ENCODE measurements at places on chromosomes 13 and 19. TPM values are rescaled to one million over a fixed set of nuclear protein-coding genes. Genes with fewer than 3 reads are reported as not detected.

Gene CEACAM19
- 3.1 TPM for total RNA-seq

DNA sequence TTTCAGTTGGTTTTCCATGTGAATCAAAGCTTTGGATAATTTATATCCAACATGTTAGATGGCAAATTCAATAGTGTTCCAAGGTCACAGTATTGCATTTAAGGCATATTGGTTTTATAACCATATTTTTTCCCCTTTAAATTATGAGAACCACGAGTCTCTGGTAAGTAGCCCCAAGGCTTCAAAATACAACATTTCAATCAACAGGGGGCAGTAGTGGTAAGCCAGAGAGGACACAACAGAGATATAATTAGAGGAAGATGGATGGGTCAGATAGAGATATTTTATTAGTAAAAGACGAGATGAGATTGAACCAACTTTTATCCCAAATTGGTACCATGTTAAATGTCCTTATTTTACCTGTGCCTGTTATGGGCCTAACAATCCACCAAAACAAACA, 53.1 kb downstream of the KL start:
- DNase-seq, result no peak

- no peak for DNase-seq
These were observed 68.8 kb downstream of the ARHGEF7 start for GRCh38 chr13:111183959-111184358.

DNA sequence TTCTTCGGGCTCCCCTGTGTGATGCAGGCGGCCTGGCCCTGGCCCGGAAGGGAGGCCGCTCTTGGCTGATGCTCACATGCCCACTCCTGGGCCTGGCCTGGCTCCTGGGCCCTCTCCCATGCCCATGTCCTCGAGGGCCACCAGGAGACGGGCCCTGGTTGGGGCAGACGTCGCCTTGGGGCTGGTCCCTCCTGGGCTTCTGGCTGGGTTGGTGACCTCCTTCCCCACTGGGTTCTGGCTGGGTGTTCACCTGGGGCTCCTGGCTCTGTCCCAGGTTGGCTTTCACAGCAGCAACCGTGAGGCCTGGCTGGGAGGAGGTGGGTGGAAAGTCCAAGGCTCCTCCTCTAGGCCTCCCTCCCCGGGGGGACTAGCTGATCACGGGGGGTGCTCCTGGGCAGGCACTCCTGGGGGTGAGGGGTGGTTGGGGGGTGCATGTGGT, 15.5 kb upstream of the SLC7A10 start:
- no peak for DNase-seq

DNA sequence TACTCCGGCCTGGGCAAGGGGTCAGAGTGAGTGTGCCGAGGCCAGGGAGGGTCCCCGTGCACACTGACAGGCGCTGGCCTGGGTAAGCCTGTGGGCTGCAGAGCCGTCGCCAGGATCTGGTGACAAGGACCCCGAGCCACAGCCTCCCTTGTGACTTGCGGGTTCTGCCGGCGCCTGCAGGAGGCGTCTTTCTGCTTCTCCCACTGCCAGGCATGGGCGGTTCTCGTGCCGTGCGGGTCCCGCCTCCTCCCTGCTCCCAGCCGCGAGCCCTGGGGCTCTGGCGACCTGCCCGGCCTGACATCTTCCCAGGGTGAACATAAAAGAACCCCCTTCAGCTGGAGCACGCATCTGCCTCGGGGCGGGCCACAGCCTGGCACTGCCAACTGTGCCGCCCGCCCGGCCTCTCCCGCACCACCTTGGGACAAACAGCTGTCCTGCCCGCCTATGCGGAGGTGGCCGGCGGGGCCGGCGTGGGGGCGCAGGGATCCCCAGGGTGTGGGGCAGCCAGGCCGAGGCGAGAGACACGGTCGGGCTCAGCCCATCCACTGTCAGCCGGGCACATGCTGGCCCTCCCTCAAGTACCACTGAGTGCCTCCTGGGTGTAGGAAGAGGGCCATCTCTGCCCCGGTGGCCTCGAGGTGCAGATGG, 1.5 kb upstream of the HCN2 start:
- no peak for DNase-seq

Gene ZNF547
- 3.5 TPM for total RNA-seq

- DNase-seq, result no peak
These were observed 1158.5 kb downstream of the PCDH9 start for GRCh38 chr13:66071608-66072007.

DNA sequence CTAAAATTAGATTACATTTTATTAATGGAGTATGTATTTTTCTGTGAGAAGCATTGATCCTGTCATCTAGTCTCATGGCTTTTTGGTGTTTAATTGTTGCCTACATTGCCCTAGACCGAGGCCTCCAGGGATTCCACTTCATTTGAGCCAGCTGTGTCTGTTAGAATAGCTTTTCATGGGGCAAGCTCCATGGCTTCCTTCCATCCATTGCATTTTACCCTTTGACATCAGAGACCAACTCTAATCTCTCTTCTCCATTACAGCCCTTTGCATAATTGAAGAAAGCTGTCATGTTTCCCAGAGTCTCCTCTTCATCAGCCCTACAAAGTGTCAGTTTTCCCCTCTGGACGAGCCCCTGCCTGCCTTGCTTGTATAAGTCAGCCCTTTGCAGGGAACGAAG, 70.6 kb downstream of the MTUS2 start:
- no peak for DNase-seq

GRCh38 chr19:58361900-58362271, 665 bp downstream of the ZNF497 start:
- no peak for DNase-seq

Gene CGB5
- not detected for total RNA-seq

GRCh38 chr19:38072776-38073750, 151.0 kb downstream of the DPF1 start:
- DNase-seq, result no peak

Gene BICRA
- total RNA-seq, result 12.6 TPM

Gene C5AR2
- total RNA-seq, result 1.1 TPM

DNA sequence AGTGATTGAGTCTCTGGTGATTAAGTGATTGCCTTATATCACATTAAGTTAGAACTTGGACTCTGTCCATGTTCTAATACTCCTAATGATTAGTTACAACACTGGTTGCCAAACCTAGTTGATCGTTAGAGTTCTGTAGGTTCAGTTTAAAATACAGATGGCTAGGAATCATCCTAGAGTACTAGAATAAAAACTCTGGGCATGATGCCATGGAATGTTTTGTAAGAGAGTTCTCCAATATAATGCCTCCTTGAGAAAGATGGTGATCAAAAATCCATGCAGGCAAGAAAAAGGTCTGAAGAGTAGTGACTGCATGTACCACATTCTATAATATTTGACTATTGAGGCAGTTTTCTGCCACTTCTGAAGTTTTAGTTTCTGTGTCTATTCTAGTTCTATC, 176.3 kb downstream of the GPC5 start:
- DNase-seq, result no peak

Gene SELENOV
- not detected for total RNA-seq

GRCh38 chr13:60986301-60986700, 429.3 kb downstream of the PCDH20 start:
- no peak for DNase-seq

DNA sequence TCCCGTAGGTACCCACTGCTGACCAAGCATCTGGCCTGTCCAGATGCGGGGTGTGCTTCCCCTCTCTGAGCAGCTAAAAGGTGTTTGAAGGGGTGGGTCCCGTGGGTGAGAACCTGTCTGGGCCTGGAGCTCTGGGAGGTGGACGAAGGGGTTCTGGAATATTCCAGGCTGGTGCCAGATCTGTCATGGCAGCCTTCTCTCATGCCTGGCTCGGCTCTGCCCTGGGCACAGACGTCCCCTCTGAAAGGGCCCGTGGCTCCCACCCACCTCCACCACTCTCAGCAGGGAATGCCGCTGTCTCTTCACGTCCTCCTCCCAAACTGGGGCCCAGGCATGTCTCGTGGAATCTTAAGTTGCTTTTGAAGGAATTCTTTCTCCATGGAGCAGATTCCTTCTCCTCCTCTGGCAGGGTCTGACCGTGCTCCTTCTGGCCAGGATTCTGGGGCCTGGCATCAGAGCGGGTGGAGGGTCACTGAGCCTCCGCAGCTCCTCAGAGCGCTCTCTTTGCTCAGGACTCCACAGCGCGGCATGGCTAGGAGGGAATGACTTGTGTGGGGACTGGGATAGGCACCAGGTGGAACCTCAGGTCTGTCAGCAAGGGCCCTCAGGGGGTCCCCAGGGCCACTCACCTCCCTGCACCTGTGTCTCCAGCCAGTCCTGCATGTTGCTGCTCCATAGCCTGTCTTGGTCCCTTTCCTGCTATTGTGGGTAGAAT, 5.9 kb upstream of the MCF2L start:
- DNase-seq, result no peak

DNA sequence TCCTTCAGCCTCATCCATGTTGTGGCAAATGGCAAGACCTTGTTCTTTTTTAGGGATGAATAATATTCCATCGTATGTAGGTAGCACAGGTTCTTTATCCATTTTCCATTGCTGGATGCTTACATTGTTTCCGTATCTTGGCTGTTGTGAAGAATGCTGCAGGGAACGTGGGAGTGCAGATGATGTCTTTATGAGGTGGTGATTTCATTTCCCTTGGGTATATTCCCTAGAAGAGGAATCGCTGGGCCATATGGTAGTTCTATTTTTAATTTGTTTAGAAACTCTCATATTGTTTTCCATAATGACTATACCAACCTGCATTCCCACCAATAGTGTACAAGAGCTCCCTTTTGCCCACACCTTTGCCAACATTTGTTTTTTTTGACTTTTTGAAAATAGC, 186.3 kb upstream of the TMTC4 start:
- DNase-seq, result no peak

DNA sequence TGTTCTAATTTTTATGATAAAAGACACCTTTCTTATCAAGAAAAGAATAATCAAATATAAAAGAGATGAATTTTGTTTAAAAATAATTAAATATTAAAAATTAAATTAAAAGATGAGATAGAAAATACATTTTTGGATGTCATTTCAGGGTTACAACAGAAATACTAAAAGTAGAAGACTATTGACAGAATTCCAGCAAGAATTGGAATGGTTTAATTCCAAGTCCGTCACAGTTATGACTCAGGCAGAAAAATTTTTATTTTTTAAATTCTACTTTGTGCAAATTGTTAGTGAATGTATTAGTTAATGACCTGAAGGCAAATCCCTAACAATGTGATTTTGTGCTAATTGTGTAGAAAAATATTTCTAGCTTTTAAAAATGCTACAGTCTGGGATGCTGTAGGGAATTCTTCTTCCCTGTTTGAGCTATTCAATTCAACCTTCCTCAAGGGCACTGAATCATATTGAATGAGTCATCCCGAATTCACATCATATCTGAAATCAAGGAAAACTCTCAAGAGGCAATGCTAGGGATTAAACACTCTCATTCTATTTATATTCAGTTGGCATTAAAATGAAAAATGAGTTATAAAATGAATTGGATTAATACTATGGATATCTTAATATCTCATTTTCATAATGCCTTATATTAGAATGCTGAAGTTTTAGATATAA, 633.5 kb upstream of the ATXN8OS start:
- no peak for DNase-seq

Gene ARHGAP33
- total RNA-seq, result 1.3 TPM

Gene GTF2F1
- total RNA-seq, result 33.0 TPM

Gene GTPBP3
- 6.0 TPM for total RNA-seq

Gene STAP2
- total RNA-seq, result 4.8 TPM

DNA sequence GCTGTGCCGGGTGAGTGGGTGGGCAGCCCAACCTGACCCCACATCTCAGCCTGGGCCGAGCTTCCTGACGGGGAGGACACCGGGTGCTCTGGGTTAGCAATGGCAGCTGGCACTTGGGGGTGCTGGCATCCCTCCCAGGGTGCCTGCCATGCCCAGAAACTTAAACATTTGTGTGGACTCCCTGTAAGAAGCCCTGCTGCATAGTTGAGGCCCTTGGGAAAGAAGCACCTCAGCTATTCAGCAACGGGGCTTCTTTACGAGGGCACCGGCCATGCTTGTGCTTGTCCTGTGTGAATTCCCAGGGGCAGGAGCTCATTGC, 33.8 kb upstream of the MEDAG start:
- DNase-seq, result no peak

GRCh38 chr19:5466814-5467291, 11.6 kb downstream of the ZNRF4 start:
- DNase-seq, result no peak

DNA sequence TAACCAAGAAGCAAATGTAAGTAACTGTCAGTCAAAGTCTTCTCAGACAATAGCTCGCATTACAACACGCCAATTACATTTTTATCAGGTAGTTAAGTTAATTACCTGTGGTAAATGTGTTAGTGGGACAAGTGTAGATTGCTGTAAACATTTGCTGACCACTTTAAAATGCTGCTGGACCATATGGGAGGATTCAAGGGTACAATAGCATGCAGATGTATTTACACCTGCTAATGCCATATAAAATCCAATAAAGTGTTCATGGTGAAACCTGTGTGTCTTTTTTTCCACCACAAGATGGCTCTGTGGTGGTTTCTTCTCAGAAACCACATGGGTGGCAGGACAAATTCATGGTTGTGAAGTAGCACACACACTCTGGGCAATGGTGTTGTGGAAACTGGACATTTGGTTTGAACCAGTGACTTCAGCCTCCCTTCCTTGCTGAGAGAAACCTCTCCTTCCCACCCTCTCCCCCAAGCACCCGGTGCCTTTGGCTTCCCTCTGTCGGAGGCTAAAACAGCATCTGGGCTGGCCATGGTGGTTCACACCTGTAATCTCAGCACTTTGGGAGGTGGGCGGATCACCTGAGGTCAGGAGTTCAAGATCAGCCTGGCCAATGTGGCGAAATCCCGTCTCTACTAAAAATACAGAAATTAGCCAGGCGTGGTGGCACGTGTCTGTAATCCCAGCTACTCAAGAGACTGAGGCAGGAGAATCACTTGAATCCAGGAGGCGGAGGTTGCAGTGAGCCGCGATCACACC, 18.1 kb upstream of the GTF3A start:
- DNase-seq, result no peak

Gene LIM2
- total RNA-seq, result not detected

Gene PTH2
- total RNA-seq, result not detected

GRCh38 chr19:17860331-17860992, 752 bp downstream of the RPL18A start:
- no peak for DNase-seq

GRCh38 chr13:102770435-102770834, 3.2 kb downstream of the TEX30 start:
- no peak for DNase-seq

DNA sequence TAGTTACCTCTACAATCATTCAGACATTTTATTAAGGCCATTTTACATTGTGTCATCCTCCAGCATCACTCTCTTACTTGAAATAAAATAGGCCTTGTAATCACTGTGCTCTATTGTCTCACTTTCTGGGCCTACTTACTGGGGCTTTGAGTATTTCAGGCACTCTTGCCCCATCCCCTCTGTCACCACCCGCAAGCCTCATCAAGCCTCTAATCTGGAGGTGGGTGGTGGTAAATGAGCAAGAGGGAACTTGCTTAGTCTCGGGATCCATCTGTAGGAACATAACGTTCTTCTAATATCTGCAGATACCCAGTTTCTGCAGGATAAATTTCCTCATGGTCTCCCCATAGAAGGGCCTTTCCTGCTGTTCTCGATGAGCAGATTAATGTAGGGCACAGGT, 19.4 kb upstream of the GPR18 start:
- no peak for DNase-seq

GRCh38 chr13:41026788-41027187, 7.7 kb upstream of the ELF1 start:
- DNase-seq, result no peak

Gene CD209
- 0.59 TPM for total RNA-seq

Data from right atrium auricular region (tissue), 2 donors.